Immature natural killer cell (primary cell): ENCODE measurements at places on chromosomes 16 and 17. TPM values are rescaled to one million over a fixed set of nuclear protein-coding genes. Genes with fewer than 3 reads are reported as not detected.

TERB1 gene
- 0.11 TPM for polyA plus RNA-seq

CES3 gene
- polyA plus RNA-seq, result not detected

- H3K4me1 ChIP-seq, result peaks cover 43% of the 10 kb centered on the region
- H3K36me3 ChIP-seq, result peaks cover 12% of the 10 kb centered on the region
Observed at GRCh38 chr17:80790021-80790765, 201.4 kb upstream of the CHMP6 start.

DNA sequence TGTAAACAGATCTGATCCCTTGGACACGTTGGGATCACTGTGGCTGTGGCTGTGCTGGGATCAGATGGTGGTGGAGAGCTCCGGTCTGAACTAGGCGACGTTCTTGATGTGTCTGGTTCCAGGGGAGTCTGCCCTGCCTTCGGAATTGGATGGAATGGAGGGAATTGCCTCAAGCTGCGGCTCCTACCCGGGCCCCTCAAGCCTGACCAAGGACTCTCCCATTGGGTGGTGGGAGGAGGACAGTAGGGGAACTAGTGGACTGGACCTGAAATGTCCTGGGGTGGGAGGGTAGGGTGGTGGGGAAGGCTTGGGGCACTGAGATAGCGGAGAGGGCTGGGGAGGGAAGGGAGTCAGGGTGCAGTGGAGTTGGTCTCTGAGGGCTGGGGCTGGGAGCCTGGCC is 3.2 kb upstream of the UBALD1 start:
- peaks cover 4% of the 10 kb centered on the region for H3K27me3 ChIP-seq
- H3K36me3 ChIP-seq, result no peaks in the 10 kb centered on the region
- DNase-seq, result no peak
- H3K27ac ChIP-seq, result peak overlapping the region; percentile 40
- peak overlapping the region; percentile 12 for H3K4me3 ChIP-seq
- H3K4me1 ChIP-seq, result peaks cover 13% of the 10 kb centered on the region

DNA sequence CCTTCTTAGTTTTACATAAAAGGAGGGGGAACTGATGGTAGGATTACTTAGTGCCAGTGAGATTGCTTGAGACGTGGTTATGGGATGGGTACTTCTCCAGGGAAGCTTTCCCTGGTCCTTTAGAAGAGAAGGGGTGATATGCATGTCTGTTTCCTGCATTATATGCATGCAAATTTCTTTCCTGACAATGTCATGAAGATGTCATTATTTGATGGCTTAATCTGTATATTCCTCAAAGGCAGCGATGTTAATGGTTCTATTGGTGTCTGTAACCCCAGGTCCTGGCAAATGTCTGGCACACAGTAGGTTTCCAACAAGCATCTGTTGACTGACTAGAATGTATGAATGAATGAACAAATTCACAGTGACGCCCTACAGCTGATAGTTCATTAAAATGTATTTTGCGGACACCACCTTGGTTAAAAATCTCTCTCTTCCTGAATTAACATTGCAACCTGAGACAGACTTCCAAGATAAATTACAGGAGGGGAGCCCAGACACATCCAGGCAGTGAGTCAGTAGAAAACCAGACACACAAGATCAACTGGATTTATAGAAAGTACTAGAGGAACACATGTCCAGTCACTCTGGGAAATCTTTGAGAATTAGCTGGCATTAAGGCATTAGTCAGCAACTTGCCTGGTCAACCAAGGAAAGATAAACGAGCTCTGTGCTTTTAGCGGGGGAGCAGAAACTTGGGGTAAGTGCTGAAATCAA is 293.4 kb downstream of the XYLT1 start:
- peaks cover 2% of the 10 kb centered on the region for H3K27me3 ChIP-seq
- H3K27ac ChIP-seq, result no peak overlapping the region
- H3K4me3 ChIP-seq, result no peak overlapping the region
- DNase-seq, result no peak
- H3K4me1 ChIP-seq, result peaks cover 26% of the 10 kb centered on the region

DNA sequence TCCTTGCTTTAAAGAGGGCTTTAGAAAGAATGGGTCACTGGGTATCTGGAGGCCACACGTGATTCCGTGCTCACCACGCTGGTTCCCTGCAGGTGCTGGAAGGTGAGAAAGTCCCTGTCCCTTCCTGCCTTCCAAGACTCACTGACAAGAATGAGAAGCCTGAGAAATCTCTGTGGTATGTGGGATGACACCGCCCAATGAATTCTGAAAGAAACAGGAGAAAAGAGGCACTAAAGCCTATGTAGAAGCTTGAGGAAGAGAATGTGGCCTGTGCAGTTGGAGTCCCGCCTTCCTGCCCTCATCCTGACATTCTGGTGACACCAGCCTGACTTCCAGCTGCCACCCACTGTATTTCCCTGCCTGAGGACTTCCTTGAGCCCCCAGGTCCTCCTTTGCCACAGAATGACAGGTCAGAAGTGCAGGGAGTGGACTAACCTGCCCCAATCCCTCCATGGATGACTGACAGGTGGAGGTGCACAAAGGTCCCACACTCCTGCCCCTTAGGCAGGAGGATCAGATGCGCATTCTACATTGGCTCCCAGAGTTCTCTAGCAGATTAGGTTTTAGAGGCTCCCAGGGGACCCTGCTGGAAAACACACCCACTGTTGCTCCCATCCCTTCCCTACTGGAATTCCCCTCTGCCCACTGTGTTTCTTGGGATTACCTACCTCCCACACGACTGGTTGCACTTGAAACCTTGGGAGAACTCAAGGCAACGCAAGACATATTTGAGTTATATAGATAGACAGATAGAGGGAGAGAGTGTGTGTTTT is 38.6 kb upstream of the TENT4B start:
- no peak overlapping the region for H3K27ac ChIP-seq
- no peak for DNase-seq
- no peaks in the 10 kb centered on the region for H3K36me3 ChIP-seq
- H3K4me1 ChIP-seq, result no peaks in the 10 kb centered on the region

GRCh38 chr17:62807812-62808575 is at the start of gene MARCHF10:
MARCHF10 (minus strand) TSS chr17:62808314; CDS start chr17:62801735, 6,579 bp downstream.
- peaks cover 15% of the 10 kb centered on the region for H3K27me3 ChIP-seq
- DNase-seq, result no peak
- no peaks in the 10 kb centered on the region for H3K4me1 ChIP-seq
- H3K36me3 ChIP-seq, result no peaks in the 10 kb centered on the region

- H3K4me3 ChIP-seq, result no peak overlapping the region
- no peak overlapping the region for H3K27ac ChIP-seq
- H3K4me1 ChIP-seq, result no peaks in the 10 kb centered on the region
- H3K27me3 ChIP-seq, result no peaks in the 10 kb centered on the region
Observed at GRCh38 chr17:80025796-80026195, 9.9 kb downstream of the TBC1D16 start.

- H3K36me3 ChIP-seq, result peaks cover 23% of the 10 kb centered on the region
- H3K4me3 ChIP-seq, result no peak overlapping the region
- peaks cover 27% of the 10 kb centered on the region for H3K4me1 ChIP-seq
Observed at GRCh38 chr17:18093616-18094408, 6.1 kb downstream of the DRG2 start.

GRCh38 chr16:67942510-67943255 is 1.2 kb downstream of the LCAT start:
- no peak overlapping the region for H3K4me3 ChIP-seq
- H3K27ac ChIP-seq, result no peak overlapping the region
- DNase-seq, result no peak
- H3K36me3 ChIP-seq, result no peaks in the 10 kb centered on the region
- no peaks in the 10 kb centered on the region for H3K27me3 ChIP-seq

DNA sequence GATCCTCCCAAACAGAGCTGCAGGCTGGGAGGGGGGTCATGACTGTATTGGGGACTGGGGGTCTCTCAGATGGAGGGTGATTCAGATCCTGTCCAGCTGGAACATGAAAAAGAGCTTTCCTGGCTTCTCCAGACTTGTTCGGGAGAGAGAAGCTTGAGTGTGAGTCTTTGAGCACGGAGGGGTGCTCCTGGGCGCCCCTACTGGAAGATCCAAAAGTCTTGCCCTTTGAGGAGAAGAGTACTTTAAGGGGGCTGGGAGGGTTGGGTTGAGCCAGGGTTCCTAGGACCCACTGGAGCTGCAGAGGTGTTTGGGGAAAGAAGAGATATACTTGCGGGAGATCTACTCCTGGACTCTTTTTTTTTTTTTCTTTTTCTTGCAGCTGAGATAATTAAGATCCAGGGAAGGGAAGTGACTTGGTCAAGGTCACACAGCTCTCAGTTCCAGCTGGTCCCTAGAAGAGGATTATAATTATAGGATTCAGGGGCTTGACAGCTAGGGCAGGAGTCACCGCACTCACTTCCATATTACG is 8.4 kb downstream of the RARA start:
- H3K36me3 ChIP-seq, result no peaks in the 10 kb centered on the region
- H3K27ac ChIP-seq, result peak overlapping the region; percentile 100
- H3K4me1 ChIP-seq, result peaks cover 86% of the 10 kb centered on the region
- peaks cover 34% of the 10 kb centered on the region for H3K27me3 ChIP-seq

GRCh38 chr16:79047337-79047736 is 553.2 kb downstream of the MAF start:
- H3K4me1 ChIP-seq, result peaks cover 55% of the 10 kb centered on the region
- DNase-seq, result peak; percentile 27
- no peak overlapping the region for H3K27ac ChIP-seq
- no peak overlapping the region for H3K4me3 ChIP-seq

DNA sequence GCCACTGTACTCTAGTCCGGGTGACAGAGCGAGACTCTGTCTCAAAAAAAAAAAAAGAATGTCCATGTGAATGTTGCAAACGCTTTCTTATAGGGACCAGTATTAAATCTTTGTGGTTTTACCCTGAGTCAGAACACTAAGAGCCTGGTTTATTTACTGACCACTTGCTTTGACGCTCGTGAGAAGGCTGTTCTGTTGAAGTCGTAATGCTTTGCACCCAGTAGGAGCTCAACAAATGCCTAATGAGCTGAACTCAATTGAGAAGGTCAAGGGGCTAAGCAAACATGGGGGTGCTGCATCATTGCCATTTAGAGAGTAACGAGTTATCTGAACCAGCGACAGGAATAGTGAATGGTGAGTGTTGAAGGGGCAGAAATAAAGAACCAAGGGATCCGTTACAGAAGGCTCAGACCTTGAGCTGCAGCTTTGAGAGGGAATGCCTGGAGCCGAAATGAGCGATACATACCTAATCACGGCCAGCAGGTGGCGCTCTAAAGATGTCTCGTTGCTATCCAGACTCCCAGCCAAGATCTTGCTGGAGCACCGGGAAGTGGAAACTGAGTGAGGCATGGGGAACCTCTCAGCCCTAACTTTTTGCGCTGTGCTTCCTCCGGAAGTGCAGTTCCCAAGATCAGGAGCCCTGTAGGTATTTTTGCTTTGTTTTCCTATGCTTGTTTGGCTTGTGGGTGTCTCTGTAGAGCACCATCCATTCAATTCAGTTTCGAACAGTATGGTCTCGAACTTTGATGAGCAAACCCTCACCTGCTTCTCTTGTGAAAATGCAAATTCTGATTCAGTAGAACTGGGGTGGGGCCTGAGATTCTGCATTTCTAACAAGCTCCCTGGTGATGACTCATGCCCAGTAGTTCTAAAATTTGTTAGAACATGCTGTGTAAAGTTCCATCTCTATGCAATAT is 12.6 kb upstream of the RNF222 start:
- no peak overlapping the region for H3K27ac ChIP-seq
- peak; percentile 68 for DNase-seq
- H3K36me3 ChIP-seq, result no peaks in the 10 kb centered on the region
- no peaks in the 10 kb centered on the region for H3K27me3 ChIP-seq
- no peak overlapping the region for H3K4me3 ChIP-seq
